Stromal cell of bone marrow (primary cell): ENCODE measurements at places on chromosomes 1 and 21.

DNA sequence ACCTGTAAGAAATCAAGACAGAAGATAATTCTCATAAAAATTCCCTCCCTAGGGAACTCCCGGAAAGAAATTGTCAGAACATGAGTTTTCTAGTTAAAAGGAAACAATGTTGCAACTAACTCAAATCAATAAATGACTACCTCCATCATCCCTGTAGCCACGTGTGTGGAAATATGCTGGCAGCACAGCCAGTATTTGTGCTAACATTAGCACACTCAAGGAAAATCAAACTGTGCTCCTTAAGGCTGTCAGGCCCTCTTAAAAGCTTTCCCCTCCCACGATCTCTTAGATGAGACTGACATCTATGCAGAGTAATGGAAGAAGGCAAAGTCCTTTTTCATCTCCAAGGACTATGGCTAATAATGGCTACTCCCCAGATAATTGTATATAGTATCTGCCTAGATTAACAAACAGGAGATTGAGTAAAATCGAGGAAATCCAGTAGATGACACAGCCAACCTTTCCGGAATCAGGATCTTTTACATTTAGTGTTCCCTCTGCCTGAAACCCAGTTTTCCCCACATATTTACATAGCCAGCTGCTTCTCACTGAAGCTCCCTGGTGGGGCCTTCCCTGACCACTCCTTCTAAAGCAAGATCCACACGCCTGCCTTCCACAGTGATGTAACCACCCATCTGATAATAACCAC, 50.9 kb upstream of the NR5A2 start:
- DNase-seq = no peak

DNA sequence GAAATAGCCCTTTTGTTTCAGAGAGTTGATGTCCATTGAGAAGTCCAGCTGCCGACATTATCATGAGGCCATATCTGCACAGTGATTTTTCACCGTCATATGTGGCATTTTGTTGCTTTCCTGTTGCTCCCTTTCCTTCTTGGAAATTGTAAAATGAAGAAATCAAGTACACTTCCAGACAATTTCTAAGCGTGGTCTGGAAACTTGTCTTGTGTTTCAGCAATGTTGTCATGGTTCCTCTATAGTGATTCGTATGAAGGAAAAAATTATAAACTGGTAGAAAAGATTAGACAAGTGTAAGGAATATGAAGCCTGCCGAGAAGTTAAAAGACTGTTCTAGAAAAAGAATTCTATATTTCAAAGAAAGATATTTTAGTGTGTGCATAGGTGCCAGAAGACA, 17.7 kb downstream of the NTNG1 start:
- DNase-seq = no peak

DNA sequence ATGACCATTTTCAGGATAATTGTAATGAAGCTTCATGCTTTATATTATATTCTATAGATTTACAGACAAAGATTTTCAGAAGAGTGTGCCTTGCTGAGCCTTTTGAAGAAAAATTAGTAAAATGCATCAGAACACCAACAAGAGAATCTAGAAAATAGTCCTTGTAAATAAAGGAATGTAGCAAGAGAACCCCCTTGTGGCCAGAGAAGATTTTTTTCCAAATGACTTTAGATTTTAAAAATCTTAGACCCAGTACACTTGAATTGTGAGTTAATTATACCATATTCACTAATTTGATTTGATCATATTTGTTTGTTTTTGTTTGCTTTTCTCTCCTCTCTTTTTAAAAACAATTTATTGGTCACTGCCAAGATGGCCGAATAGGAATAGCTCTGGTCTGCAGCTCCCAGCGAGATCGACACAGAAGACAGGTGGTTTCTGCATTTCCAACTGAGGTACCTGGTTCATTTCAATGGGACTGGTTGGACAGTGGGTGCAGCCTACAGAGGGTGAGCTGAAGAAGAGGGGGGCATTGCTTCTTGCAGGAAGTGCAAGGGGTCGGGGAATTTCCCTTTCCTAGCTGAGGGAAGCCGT, 12.8 kb upstream of the IFI44L start:
- no peak for DNase-seq

DNA sequence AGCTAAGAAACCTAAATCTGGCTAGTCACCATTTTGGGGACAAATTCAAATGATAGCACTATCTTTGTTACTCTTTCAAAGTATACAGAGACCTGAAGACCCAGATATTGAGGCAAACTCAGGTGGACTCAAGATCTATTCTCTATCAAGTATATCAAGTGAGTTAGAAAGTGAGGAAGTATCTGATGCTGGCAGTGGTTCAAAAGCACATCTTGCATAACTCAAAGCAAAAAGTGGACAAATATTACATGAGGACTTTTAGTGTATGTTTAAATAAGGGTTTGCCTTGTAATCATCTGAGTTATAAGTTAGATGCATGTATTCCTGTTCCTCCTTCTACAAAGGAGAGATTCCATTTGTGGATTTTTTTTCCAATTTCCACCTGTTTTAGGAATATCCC, 338.4 kb downstream of the DISC1 start:
- no peak for DNase-seq

GRCh38 chr1:203196371-203196770, 9.9 kb upstream of the CHI3L1 start:
- DNase-seq = no peak

GRCh38 chr1:59570524-59570923, 244.2 kb upstream of the HOOK1 start:
- no peak for DNase-seq

- peak; percentile 87 for DNase-seq
Observed at GRCh38 chr1:244319283-244320132, 132.2 kb downstream of the ADSS2 start.

- DNase-seq = no peak
Observed at GRCh38 chr1:183886853-183887252, 81.9 kb downstream of the RGL1 start.

DNA sequence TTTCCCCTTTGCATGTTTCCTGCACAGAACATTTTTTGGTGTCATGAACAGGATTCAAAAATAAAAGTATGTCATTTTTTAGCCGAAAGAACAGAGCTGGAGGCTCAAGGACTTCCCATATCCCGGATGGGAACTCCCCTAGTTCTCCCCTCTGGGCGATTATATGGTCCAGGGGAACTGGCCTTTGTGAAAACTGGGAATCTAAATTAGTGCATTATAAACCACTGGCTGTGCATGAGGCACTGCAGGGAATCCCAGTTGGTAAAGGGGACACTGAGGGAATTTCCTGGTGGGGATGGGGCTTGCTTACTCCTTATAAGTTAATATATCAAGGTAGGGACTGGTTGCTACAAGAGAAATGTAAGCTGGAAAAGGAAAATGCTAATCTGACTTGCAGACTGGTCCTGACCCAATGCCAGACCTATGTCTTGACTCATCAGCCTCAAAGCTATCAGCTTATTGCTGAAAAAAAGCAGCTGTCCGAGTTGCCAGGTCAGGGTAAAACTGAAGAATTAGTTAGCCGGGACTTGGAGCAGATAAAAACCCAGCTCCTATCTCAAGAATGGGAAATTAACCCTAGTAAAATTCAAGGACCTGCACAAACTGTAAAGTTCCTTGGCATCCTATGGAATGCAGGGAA, 122.6 kb downstream of the FCRL5 start:
- DNase-seq = no peak

DNA sequence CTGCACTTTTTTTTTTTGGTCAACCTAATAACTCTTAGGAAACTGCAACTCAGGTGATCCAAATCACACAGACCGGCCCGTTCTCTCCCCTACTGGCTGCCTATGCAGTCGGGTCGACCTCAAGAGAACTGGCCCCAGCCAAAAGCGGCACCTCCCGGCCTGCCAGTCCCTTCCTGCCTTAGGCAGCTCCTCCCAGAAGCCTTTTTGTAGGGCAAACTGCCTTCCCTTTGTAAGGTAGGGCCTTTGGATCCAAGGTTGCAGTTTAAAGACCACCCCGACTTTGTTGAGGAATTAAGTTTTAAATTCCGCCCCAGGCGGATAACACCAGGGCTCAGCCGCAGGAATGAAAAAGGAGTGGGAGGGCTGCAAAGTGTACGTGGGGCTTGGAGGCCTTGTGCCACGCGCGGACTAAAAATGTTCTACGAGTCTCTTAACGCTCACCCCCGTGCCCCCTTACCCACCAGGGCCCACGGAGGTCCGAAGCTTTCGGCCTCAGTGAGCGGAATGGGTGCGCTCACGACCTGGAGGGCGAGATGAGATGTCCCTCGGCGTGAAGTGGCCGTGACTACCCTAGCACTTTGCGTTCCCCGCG, 642 bp upstream of the ST3GAL3 start:
- no peak for DNase-seq

- no peak for DNase-seq
Observed at GRCh38 chr1:228469413-228470162, 17.6 kb upstream of the RNF187 start.

DNA sequence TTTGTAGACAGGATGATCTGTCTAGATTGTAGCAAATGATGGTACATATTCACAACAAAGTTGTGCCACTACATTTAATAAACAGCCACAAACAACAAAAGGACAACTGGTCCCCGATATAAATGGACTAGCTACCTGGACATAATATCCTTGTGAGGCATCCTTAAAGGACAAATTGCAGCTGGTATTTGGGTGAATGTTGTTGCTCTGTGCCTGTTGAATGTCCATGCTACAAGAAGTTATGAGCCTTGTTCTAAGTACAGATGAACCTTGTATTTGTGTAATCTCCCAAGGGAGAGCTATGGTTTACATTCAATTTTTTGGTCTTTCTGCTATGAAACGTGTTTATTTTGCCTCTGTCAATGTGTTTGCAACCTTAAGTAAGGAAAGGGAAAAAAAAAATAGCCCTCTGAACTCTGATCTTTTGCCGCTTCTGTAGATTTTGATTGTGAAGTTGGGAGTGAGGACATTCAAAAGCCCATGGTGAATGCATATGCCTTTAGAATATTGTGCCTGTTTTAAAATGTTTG, 26.5 kb downstream of the SFT2D2 start:
- DNase-seq = no peak
